Thyroid gland (tissue), 4 donors: ENCODE measurements at places on chromosomes 3 and 15. TPM values are rescaled to one million over a fixed set of nuclear protein-coding genes. Genes with fewer than 3 reads are reported as not detected.

DNA sequence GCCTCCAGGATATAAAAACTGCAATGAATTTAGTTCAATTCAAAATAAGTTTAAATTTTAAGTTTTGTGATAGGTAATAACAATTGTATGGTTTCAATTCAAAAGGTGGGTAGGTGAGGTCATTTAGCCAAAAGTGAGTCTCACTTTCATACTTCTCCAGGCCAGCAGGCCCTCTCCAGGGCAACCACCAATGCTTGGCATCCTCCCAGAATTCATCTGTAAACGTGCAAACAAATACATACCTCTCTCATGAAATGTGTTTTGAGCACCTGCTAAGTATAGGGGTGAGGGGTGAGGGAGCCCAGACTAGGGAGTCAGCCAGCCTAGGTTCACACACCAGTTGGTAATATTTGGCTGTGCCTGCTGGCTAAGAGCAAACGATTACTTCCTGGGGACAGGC, 22.0 kb upstream of the RBSN start:
- DNase-seq, result no peak

GRCh38 chr3:125045965-125046364, 9.8 kb downstream of the HEG1 start:
- no peak for DNase-seq

GRCh38 chr3:42376344-42376798, 34.0 kb downstream of the LYZL4 start:
- DNase-seq, result peak; percentile 3

GRCh38 chr3:26960382-26960781, 337.8 kb downstream of the LRRC3B start:
- DNase-seq, result no peak

GRCh38 chr15:64153480-64154367, 2.2 kb downstream of the SNX22 start:
- DNase-seq, result peak; percentile 94

GRCh38 chr15:98937413-98938104, 70.0 kb downstream of the PGPEP1L start:
- DNase-seq, result no peak

DNA sequence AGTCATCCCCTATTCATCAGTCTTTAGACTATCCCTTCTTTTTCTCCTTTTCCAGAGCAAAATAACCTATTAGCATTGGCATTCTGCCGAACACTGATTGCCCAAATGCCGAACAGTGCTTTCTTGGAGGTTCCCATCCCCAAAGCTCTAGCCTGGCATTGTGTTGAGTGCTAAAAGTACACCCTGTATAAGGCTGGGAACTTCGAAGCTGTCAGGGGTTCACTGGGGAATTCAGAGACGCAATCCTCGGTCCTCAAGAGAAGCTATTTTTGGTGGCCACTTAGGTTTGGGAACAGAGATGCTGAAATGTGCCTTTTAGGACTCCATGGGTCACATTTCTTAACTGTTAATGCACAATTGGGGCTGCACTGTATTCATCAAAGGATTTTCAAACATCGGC, 8.4 kb downstream of the FRMD5 start:
- no peak for DNase-seq

DNA sequence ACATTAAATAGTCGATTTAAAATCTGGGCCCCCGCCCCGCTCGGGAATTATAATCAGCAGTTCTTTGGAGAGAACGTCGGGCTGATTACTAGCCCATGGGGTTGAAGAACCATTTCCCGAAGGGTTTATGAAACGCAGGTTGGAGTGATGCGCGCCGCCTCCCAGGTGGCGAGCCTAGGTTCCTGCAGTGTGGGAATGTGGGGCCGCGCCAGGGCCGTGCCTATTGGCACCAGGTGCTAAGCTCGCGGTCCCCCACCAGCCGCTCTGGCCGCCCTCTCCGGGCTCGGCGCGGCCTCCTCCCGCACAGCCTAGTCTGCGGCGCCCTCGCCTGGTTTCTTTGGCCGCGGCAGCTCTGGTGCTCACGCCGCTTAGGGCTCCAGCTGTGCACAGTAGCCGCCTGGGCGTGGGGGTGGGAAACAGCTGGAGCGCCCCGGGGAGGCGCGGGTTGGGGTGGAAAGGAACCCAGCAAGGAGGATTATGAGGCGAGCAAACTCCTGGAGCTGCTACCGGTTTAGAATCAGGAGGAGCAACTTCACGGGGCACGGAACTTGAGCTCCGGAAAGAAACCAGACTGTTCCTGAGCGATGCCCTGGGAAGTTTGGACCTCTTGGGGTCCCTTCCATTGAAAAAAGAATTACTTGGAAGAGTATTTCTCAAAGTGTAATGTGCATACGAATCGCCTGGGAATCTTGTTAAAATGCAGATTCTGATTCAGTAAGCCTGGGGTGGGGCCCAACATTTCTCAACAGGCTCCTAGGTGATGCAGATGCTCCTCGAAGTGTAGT, 5.6 kb upstream of the MECOM start:
- DNase-seq, result peak; percentile 67

GRCh38 chr3:133106169-133106568, 68.0 kb downstream of the TMEM108 start:
- no peak for DNase-seq

- no peak for DNase-seq
Measured at GRCh38 chr15:69299451-69299886, 757 bp downstream of the PAQR5 start.

The ZNF80 gene
- not detected for total RNA-seq

The PDIA3 gene
- total RNA-seq, result 764 TPM
